GM18507 (cell line): ENCODE measurements at places on chromosomes 7 and 10.

GRCh38 chr7:4190010-4190981, 491.8 kb upstream of the FOXK1 start:
- DNase-seq: no peak

DNA sequence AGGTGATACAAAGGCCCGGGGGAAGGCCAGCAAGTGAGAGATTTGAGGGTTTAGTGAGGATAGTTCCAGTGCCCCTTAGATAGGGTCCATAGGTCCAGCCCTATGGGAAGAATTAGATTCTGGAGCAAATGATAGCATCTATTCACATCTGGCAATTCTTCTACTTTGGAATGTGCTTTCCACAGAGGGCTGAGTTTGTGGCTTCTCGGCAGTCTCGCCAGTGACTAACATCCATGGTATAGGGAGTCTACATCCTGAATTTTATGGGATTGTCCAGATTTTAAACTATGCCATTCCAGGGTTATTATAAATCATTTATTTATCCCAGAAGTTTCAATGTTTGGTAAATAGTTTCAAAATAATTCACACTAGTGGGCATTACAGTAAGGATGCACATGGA, 207.3 kb upstream of the ADO start:
- no peak for DNase-seq

GRCh38 chr7:132709971-132710567, 133.8 kb upstream of the PLXNA4 start:
- no peak for DNase-seq

GRCh38 chr7:51230723-51231122, 85.9 kb downstream of the COBL start:
- DNase-seq: no peak

- DNase-seq: no peak
Observed at GRCh38 chr7:49483142-49483541, 290.3 kb upstream of the VWC2 start.

DNA sequence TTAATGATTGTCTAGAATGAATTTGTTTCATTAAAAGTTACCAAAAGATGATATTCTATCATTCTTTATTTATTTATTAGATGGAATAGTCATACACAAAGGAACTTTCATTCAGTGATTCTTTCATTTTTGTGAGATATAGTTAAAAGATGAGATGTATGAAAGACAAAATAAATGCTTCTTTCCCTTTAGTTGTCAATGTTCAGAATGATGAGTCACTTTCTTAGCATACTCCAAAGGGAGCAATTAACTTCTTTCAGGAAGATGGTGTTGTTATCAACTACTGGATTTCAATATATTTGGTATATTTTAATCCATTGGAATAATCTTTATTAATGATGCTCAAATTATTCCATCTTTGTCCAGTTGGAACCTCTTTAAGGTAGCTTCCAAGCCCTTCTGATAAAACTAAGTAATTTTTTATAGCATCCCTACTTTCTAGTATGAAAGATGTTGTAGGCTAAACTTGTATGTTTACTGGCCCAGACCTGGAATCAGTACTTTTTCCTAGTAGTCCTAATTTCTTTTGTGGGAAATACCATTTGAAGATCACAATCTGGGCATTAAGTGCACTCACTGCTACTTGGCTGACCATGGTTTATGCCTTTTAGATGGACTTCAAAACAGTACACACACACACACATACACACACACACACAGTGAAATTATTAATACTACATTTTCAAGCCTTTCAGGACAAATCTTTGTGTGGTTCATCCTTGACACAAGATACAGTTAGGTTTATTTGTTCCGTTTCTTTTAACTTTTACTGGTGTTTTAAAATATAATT, 2.5 kb downstream of the GIMAP7 start:
- no peak for DNase-seq

- DNase-seq: no peak
Observed at GRCh38 chr7:131653418-131654248, 97.2 kb upstream of the PODXL start.

- DNase-seq: no peak
Observed at GRCh38 chr7:83472376-83472775, 176.6 kb downstream of the SEMA3E start.

GRCh38 chr10:107420196-107420595, 255.7 kb upstream of the SORCS1 start:
- no peak for DNase-seq

- DNase-seq: no peak
Observed at GRCh38 chr7:99392659-99393354, 15.6 kb downstream of the PDAP1 start.

GRCh38 chr10:58723966-58724365, 211.3 kb downstream of the BICC1 start:
- no peak for DNase-seq

DNA sequence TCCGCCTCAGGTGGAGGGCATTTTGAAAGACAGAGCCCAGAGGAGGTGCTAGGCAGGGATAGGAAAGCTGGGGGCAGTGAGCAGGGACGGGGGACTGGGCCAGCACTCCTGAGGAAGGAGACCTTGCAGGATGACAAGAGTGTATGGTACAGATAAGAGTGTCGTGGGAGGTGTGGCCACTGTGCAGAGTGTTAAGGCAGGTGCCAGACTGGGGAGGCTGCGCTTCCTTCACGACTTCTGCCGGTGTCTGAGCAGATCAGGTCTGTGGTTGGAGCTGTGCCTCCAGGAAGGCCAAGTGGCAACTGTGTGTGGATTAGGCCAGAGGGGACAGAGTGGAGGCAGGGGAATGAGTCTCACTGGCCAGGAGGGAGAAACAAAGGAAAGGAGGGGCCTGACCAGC, 161.7 kb downstream of the HIBADH start:
- DNase-seq: no peak

DNA sequence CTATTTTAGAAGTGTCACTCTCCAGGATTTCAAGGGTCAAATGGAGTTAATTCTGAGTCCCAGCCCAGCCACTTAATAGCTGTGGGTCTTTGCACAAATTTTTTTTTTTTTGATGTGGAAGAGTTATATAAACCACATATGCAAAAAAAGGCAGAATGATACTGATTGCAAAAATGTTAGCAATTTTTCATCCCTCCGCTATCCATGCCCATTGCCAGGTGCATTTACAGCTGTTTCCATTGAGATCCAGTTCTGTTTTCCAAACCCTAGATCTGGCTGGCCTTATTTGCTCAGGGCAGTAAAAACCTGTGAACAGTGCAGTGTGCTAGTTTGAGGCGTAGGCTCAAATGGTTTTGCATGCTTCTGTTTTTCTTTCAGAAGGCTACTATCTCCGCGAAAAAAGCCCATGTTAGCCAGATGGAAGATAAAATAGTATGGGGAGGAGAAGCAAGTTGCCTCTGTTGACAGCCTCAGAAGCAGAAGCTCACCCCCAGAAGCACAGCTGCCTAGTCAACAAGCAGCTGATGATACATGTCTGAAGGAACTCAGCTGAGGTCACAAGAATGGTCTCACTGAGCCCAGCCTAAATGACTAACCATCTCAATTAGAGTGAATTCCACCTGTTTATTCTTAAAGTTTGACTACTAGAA, 997 bp upstream of the ZNF138 start:
- no peak for DNase-seq

DNA sequence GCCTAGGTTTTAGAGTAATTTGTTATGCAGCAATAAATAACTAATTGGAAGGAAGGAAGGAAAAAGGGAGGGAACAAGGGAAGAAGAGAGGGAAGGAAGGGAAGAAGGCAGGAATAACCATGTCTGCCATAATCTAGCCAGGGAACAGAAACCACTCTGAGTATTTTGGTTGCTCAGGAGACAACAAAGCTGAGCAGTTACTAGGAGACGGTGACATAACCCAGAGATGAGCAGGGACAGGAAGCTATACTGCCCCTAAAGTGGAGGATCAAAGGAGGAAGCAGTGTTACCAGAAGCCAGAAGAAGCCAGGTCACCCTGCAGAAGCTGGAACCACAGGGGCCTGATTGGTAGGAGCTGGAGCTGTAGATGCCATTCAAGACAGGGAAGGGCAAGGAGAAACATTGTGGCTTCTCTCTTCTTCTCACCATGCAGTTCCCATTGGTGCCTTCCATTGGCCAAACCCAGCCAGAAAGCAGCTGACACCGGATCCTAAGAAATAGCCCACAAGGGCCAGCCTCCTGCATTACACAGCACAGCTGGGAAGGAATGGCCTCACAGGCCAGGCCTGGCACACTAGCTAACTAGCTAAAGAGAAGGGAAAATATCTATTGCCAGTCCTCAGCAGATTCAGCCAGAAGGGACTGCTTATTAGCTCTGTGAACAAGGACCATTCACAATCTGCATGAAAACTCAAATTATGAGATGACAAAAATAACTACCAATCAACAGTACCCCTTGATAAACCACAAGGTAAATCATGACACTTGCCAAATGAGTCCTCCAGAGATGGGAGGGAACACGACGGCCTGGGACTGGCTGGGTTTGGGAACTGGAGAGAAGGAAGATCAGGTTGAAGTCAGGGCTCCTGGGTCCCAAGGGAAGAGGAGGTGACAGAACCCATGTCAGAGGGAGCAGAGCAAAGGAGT, 184.5 kb upstream of the NFE2L3 start:
- no peak for DNase-seq

DNA sequence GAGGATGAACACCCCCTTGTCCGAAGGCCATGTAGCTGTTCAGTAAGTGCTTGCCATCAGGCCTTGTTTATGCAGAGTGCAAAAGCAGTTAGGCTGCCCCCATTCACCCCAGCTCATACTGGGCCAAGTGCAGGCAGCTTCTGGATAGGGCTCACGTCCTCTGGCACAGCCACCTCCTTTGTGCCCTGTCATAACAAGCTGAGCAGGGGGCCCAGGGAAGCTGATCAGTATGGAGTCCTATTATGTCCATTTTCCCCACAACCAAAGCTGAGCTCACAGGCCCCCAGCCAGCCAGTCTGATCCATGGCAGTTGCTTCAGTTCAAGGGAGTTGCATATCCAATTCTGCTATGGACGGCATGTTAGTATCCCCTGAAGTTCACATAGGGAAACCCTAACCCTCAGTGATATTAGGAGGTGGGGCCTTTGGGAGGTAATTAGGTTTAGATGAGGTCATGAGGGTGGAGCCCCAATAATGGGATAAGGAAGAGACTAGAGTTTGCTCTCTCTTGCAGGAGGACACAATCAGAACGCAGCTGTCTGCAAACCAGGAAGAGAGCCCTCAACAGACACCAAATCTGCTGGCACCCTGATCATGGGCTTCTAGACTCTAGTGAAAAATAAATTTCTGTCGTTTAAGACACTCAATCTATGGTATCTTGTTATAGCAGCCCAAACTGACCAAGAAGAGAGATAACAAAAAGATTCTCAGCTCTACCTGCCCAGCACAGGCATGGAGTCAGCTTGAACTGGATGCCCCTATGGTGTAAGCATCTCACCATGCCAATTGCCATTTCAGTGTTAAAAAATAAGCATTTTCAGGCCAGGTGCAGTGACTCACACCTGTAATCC, 155.9 kb downstream of the FGFR2 start:
- no peak for DNase-seq

DNA sequence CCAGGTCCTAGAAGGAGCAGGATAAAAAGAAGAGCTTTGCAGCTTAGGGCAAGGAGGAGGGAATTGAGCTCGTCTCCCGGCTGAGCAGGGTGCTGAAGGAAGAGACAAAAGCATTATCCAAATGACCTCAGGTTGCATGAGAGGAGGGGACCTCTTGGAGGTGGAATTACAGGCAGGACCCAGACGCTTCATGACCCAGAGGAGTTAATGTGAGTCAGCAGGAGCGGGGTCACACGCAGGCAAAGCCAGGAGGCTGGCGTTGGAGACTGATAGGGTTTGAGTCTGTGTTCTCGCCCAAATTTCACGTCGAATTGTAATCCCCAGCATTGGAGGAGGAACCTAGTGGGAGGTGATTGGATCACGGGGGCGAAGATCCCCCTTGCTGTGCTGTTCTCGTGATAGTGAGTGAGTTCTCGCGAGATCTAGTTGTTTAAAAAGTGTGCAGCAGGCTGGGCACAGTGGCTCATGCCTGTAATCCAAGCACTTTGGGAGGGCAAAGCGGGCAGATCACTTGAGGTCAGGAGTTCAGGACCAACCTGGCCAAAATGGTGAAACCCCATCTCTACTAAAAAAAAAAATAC, 63.7 kb upstream of the AUTS2 start:
- no peak for DNase-seq

DNA sequence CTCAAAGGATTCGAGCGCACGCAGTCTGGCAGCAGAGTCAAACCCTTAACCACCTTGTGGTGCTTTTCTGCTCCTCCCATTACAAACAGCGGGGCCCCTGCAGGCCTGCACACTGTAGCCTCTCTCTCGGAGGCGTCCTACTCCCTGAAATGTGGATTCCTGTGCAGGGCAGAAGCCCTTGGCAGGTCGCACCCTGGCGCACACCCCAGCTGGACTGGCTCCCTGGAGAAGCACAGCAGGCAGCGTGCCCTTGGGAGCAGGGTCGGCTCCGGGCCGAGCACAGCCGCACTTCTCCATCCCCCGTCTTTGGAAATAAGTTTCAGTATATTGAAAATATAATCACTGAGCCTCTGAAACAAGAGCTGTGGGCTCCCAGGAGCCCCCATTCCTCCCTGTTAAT, 144.1 kb downstream of the C10orf105 start:
- no peak for DNase-seq
